ENCODE measurements at places on chromosomes 3 and 15.

- no peak for DNase-seq
These were observed 17.0 kb downstream of the RPLP1 start for GRCh38 chr15:69469467-69470201.

DNA sequence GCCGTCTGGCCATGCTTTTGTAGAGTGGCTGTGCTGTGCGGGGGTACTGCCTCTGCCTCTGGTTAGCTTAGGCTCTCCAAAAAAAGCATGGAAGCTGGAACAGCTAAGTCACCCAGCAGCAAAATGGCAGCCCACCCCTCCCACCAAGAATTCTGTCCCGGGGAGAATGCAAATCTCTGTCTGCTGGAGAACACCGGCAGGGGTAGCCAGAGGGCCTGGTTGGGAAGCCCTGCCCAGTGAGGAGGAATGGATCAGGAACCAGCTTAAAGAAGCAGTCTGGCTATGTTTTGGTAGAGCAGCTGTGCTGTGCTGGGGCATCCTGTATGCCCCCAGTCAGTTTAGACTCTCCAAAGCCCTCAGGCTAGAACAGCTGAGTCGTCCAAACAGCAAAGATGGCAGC, 56.2 kb upstream of the PTPRG start:
- no peak for DNase-seq

DNA sequence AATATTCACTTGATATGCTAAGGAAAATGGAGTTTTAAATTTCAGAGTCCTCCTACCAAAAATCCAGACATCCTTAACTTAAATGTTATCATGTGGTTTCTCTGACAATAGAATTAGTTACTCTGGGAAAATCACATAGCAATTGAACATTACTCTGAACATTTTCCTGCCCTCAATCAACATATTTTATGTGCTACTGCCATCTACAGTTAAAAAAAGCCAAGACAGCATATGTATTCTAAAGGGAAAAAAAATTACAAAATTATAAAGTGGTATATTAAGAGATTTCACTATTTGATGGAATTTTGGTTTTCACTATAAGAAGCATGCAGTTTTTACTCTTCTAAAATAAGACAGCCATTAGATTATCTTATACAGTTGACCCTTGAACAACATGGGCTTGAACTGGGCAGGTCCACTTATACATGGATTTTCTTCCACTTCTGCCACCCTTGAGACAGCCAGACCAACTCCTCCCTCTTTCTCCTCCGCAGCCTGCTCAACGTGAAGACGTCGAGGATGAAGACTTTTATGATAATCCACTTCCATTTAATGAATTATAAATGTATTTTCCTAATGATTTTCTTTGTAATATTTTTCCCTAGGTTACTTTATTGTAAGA, 122.3 kb downstream of the ATP1B3 start:
- no peak for DNase-seq

DNA sequence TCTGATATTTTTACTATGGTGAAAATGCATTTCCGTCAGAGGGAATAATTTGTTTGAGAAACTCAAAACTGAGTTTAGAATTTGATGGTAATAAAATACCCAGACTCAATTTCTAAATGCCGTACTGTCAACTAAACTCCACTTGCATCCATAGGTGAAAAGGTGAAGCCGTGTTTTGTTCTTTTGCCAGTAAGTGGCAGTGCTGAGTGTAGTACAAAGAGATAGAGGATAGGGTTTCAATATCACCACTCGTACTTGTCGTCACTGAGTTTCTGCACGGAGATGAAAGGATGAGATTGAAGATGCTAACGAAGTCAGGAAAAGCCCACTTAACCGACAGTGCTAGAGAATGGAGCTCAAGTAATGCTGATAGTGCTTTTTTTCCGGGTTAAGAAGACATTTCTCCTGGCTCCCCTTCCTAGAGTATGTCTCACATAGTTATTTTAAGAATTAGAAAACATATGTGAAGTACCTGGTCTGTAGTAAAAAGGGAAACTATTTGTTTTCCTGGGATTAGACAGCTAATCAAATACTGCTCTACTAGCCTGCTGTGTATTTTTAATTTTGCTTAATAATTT, 345.1 kb downstream of the IL5RA start:
- DNase-seq, result no peak

- DNase-seq, result no peak
These were observed 64.1 kb downstream of the CCR1 start for GRCh38 chr3:46143951-46144473.

GRCh38 chr3:120678331-120678947, 3.6 kb downstream of the HGD start:
- peak; percentile 12 for DNase-seq

GRCh38 chr3:194938845-194939531, 253.3 kb downstream of the FAM43A start:
- no peak for DNase-seq

- DNase-seq, result no peak
These were observed 77.4 kb upstream of the ANKRD28 start for GRCh38 chr3:15875016-15875689.

GRCh38 chr15:44159492-44159891, 35.6 kb downstream of the FRMD5 start:
- DNase-seq, result no peak

DNA sequence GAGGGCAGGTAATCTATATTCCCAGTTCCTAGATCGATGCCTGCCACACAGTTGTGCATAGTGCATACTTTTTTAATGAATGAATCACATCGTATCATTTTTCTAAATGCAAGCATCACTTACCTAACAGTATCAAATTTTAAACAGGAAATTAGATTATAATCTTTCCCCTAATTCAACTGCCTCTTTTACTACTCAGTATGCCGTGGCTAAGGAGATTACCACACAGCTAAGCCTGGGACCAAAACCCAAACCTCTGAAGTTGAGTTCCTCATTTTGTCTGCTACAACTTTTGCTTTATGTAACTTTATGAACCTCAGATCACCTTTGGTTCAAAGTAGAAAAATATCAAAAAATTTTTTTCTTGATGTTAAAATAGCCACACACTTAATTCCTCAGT, 53.2 kb upstream of the FNDC3B start:
- no peak for DNase-seq

- no peak for DNase-seq
These were observed 30.8 kb downstream of the ACSBG1 start for GRCh38 chr15:78203346-78204225.

DNA sequence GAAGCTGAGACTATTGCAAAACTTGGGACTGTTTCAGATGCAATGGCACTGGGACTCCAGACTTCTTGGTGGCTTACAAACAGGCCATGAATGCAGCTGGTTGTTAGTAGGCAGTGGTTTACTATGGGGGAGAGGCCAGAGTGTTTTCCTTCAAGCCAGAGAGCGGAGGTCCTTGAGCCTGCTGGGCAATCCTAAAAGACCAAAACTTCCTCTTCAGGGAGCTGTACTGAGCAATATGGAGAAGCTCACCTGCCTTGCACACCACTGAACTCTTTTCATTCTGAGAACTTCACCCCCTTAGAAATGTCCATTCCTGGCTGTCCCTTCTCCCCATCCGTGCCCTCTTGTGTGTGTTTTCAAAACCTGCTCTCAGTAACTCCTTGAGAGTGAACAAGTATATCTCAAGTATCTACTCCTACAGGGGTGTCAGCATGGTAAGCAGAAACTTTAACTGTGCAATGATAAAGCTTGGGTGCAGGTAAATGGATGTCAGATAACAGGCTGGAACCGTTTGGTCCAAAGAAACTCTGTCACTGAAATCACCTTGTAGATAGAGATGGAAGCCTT, 213.9 kb downstream of the CLSTN2 start:
- no peak for DNase-seq

DNA sequence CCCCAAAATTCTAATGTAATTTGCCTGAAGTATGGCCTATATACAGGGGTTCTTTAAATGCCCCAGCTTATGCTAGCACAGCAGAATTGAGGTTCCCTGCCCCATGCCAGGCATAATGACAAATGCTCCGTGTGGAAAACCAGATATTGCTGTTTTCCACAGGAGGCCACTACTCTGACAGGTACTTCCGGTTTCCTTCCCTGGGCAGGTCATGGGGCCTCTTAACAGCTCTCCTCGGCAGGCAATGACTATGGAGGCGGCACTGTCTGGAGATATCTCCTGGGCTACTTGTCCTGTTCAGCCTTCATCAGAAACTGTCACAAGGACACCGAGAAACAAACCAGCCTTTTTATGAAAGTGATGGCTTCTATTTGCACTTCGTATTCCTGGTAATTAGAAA, 54.8 kb downstream of the SLC7A14 start:
- DNase-seq, result no peak

DNA sequence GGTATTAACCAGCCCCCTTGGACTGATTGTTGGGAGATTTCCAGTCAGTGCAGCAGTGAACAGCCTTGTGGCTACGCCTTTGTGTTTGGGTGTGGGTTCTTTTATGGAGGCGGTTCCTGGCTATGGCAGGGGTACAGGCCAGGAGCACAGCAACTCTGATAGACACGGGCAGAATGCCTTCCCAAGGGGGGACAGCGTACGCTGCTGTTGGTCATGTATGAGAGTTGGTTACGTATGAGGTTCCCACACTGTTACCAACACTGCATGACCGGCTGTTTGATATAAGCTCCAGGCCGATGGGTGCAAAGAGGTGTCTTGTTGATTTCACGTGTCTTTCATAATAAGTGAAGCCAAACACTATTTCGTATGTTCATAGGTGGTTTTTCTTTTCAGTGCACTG, 187.8 kb downstream of the NSMCE3 start:
- DNase-seq, result no peak

- DNase-seq, result no peak
These were observed 32.8 kb downstream of the OSBPL10 start for GRCh38 chr3:31948280-31948679.

- DNase-seq, result no peak
These were observed 76.2 kb downstream of the TRIM42 start for GRCh38 chr3:140753865-140754754.

- no peak for DNase-seq
These were observed 27.9 kb upstream of the SLC25A36 start for GRCh38 chr3:140913728-140914127.

DNA sequence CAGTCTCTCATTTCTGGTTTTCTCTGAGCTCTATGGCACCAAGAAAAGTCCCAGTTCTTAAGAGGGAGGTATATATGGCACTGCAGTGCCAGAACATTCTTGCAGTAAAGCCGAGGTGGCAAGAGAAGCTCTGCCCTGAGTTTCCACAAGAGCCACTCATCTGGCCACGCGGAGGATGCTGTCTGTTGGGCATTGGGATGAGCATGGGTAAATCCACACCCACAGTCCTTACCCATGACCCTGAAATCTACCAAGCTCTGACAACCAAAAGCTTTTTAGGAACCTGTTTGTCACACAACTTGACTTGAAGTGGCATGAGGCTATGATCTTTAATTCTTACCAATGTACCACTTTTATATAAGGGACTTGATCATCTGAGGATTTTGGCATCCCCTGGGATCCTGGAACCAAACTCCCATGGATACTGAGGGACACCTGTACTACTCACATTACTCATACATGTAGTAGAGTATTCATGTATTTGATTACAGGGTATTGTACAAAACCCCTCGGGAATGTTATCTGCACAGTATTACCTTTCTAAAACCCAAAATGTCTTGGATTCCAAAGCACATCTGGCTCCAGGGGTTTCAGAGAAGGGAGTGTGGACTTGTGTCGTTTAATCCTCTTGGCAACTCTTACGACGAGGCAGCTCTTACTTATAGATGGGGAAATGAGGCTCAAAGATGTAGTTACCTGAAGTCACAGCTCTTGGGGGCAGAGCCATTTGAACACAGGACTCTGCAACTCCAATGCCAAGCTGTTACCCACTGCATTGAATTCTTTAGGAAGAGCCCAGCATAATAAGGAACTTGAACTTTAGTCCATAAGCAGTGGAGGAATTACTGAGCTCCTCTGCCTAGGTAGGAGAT, 8.8 kb downstream of the RPL32 start:
- DNase-seq, result no peak

DNA sequence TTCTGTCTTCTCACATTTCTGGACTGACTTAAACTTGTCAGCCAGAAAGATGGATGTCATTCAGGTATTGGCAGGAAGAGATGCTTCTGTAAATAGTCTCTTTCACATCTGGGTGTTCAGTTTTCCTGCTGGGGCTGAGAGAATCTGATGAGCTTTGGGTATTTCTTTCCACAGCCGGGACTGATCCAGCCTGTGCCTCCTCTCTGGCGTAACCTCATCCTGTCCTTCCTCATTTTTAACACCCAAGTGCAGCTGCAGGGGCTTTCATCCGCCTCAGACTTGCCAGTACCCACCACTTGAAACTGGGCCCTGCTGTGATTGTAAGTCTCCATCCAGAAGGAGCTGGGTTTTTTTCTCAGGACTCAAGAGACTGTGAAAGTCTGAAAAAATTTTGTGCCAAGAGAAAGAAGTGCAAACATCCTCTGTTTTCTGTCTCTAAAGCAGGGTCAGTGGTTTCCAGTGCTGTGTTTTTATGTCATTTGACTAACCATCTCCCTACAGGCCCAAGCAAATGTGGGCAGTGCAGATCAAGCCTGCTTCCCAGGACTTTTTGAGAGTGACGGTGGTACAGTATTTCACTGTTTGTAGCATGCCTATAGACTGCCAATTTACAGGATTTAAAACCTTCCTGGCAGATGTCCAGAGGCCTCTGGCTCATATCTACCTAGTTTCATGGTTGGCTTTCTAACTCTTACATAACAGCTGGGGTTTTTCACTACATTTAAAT, 342.7 kb downstream of the PTPRG start:
- DNase-seq, result peak; percentile 55

GRCh38 chr3:104044002-104044401, 1322.7 kb upstream of the ALCAM start:
- no peak for DNase-seq

GRCh38 chr3:134432236-134432635, 53.5 kb downstream of the ANAPC13 start:
- no peak for DNase-seq

DNA sequence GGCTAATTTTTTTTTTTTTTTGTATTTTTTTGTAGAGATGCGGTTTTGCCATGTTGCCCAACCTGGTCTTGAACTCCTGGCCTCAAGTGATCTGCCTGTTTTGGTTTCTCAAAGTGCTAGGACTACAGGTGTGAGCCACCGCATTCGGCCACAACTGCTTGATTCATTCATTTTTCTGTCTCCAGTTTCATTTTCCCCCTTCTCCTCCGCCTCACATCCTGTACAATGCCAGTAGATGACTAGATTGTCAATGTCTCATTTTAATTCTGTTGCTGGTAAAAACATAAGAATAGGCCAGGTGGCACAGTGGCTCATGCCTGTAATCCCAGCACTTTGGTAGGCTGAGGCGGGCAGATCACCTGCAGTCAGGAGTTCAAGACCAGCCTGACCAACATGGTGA, 12.0 kb upstream of the ZNF592 start:
- DNase-seq, result no peak

DNA sequence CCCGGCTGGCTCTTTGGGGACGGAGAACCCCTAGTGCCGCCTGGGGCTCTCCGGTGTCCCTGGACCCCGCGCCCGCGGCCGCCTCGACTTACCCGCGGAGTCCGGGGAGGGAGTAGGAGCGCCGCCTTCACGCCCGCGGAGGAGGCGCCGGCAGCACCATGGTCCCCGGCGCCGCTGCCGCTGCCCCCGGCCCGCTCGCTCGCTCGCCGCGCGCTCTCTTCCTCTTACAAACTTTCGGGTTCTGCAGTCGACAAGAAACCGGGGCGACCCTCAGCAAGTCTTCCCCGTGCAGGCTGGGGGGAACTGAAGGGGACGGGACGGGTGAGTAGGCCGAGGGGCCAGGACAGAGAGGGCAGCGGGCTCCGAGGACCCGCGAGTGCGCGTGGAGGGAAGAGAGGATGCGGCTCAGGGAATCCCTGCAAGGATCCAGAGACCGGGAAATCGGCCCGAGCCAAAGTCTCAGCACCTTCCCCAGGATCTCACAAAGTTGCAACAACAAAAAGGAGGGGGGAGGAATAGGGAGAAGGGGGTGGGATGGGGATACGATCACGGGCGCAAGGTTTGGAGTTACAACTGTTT, 2.0 kb downstream of the FOXP1 start:
- peak; percentile 86 for DNase-seq
